ENCODE measurements at places on chromosomes 5 and 9.

GRCh38 chr9:34575862-34576596 is 13.5 kb downstream of the CNTFR start:
- DNase-seq = no peak

DNA sequence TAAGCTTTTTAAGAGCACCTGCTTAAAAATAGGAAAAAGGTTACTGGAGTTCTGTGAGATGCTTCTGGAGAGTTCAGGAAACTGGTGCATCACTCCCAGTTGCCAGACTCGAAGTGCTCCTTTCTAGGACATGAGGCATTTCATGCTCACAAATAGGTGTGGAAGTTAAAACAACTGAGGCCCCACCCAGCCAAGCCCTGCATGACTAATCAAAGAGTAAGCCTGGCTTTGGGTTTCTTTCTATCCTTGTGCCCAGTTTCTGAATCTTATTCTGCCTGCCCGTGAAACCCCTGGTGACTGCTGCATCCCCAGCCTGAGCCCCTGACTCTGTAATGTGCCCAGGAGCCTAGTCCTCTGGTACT is 7.7 kb downstream of the SPINK9 start:
- DNase-seq = no peak

DNA sequence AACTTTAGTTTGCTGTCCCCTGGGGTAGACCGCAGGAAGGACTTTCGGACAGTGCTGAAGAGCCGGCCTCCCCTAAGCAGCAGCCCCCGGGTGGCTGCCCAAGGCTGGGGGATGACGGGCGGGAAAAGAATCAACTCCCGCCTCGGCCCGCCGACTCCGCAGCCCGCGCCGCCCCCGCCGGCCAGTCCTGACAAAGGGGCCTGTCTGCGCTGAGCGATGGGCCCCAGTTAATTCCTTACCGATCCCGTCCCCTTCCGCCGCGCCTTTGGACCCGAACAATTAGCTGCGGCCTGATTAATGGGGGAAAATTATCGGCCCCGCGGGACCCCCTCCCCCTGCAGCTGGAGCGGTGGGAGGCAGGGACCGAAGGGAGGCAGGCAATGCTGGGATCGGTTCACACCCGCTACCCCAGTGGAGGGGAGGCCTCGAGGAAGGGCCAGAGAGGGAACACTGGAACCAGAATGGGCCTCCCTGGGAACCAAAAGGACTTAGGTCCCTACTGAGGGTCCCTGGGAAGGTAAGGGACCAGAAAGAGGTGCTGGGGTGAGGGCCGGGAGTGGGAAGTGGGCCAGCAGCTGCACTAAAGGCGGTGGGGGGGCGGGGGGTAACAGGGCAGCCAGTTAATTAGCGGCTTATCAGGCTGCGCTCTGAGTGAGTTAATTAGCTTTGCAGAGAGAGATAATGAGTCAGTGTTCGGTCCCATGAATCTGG is 4.2 kb downstream of the ARID3C start:
- DNase-seq = no peak

- no peak for DNase-seq
These were observed 2149.4 kb upstream of the ACO1 start for GRCh38 chr9:30235068-30235467.

DNA sequence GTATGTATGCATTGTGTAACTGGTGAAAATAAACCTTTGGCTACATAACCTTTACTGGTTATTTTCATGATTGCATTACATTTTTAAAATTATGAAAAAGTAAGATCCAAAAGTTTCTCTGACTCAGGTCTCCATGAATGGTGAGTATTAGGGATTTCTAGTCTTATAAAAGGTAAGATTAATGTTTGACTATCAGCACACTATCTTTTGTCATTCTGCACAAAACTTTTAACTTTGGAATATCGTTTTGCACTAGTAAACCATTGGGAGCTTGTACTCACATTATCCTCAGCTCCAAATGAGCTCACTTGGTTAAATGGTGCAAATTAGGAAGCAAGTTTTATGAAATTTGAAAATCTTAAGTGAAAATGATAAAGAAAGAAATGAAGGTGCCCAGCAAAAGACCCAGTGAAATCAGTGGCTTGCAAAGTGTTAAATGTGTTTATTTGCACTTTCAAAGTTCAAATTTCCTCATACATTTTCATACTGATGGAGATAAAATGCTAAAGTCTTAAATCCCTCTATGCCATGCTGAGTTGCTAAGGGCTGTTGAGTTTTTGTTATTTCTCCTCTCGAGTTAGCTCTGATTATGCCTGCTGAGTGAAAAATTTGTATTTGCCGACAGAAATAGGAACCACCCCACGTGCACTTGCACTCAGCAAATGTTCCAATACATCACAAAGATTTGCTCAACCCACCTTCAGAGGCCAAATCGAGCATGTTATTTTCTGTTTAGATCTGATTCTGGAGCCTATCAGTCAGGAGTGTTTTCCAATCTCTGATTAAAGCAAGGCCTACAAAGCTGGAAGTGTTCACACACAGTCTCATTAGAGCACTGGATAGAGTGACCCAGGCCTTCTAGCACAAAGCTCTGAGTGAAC is 885.7 kb downstream of the NR2F1-AS1 start:
- no peak for DNase-seq

DNA sequence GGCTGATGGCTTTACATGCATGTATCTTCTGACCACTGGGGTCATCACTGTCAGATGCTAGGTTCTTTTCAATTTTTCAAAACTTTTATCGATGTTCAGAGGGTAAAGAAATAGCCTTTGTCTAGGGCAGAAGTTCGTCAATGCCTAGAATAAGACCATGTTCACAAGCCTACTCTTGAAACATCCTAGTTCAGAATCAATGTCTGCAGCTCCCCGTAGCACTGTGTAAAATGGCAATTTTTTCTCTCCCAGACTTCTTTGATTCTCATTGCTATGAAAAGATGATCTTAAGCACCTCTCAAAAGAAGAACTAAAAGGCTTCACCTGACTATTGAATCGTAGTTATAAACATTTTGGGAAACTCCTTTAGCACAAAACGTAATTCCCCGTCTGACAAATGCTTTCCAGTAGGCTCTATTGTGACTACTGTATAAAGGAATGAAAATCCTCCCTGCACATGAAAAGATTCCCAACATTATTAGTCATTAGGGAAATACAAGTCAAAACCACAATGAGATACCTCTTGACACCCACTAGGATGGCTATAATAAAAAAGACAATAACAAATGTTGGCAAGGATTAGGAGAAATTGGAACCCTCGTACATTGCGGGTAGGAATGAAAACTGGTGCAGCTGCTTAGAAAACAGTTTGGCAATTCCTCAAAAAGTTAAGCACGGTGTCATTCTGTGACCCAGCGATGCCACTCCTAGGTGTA is 263.5 kb downstream of the ARHGAP26 start:
- no peak for DNase-seq

GRCh38 chr5:42309865-42310264 is 113.4 kb upstream of the GHR start:
- no peak for DNase-seq

DNA sequence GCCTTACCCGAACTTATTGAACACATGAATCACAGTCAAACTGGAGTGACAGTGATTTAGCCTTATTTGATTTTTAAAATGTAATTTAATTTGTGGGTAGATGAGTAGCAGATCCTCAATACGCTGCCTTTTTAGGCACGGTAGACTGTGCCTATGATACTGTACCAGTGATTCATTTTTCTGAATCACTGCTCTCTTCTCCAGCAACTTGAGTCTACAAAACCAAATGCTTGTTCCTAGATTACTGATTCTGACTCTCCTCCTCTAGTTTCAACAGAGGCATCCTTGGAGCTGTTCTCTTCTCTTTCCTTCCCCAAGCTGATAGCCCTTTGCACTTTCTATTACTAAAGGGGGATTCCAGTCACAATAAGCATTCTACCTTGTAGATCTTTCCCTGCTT is 94.3 kb upstream of the IL7R start:
- DNase-seq = no peak

DNA sequence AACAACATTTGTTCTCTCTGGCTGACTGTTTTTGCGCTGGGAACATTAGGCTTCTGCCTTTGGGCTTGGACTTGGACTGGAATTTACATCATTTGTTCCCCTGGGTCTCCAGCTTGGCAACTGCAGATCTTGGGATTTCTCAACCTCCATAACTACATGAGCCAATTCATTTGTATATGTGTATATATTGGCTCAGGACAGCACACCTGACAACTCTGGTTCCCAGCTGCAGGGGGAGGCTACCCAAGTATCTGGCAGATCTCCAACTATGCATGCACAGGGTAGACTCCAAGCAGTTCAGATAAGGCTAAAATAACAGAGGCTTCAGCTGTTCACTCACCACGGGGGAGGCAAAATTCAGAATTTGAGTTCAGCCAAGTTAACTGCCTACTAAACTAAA is 31.6 kb upstream of the F2RL1 start:
- no peak for DNase-seq

DNA sequence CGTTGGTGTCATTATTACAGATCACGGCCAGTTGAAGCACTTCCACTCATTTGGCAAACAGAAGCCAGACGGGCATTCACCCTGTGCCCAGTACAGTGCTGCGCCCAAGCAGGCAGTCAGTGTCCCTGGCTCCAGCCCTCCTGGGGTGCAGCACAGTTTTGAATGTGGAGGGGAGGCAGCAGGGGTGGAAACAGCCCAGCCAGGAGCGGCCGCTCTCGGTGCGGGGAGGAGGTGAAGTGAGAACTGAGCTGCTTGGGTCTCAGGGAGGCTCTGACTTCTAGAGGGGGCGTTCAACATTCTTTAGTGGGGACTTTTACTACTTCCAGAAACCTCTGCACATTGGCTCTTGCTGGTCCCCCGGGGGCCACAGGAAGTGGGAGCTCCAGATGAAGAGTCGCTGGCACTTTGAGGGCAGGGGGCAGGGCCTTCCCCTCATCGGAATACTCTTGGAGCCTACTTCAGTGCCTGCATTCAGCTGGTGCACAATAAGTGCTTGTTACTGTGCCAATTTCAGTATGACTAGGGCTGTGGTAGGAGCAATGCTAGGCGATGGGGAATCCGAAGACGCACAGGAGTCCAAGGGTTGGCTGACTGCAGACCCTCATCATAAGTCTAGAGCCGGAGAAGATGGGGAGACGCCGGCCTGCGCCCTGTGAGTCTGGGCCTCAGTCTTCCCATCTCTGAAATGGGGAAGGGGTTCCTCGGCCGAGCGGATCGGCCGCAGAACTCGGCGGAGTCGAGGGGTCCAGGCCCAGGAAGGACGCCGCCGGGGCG is 492 bp upstream of the NEK6 start:
- DNase-seq = peak; percentile 44

DNA sequence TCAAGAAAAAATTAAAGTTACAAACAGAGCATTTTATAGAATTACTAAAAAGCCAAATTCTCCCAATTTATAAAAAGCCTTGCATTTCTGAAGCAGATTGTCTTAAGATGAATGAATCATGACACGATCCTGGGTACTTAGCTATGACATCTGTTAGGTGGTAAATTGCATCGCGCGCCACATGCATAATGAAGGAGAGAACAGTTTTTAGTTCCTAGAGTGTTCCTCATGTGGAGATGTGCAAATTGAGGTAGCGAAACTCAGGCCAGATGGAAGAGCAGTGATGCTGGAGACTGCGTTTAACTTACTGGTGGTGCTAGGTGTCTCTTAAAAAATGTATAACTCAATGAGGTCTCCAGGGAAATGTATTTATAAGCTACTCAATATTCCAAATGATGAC is 516.1 kb downstream of the EFNA5 start:
- DNase-seq = no peak

GRCh38 chr9:20997503-20998076 is 33.9 kb downstream of the HACD4 start:
- peak; percentile 48 for DNase-seq

DNA sequence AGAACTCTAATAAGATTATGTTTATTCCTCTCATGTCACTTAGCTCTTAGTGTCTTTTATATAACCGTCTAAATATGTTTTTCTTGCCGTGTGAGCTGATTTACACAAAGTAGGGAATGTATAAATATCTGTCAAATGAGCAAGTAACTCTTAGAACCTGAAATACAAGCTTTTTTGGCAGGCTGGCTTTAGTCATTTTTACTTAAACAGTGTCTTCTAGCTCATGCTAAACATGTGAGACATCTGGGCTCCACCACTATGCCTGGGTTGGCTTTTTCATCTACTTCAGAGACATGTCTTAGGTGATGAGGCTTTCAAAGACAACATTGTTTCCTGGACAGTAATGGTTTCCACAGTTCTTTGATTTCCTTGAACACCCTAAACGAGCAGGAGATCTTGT is 137.2 kb upstream of the ZNF608 start:
- DNase-seq = no peak

GRCh38 chr5:27191786-27192510 is 153.6 kb upstream of the CDH9 start:
- no peak for DNase-seq

DNA sequence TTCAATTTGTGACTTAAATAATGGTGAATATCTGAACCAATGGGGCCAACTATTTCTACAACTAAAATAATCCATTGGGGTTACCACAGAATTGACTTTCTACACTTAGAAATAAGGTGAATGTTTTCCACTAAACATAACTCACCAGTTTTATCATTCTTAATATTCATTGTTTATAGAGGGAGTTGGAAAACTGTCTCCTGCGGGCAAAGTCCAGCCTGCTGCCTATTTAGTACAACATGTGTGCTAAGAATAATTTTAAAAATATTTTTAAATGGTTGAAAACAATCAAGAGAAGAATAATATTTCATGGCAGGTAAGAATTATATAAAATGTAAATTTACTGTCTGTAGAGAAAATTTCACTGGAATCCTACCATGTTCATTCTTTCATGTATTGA is 45.2 kb upstream of the ZFAND5 start:
- DNase-seq = no peak

GRCh38 chr9:79946712-79947111 is 374.9 kb downstream of the TLE4 start:
- DNase-seq = no peak

GRCh38 chr5:154984946-154985516 is 28.5 kb upstream of the KIF4B start:
- no peak for DNase-seq

Measured in OCI-LY7 (cell line).